ENCODE measurements at places on chromosomes 4 and X. TPM values are rescaled to one million over a fixed set of nuclear protein-coding genes. Genes with fewer than 3 reads are reported as not detected.

Gene ELMOD2
- total RNA-seq: 35.8 TPM

Gene ETNPPL
- 8.3 TPM for total RNA-seq

Gene POF1B
- total RNA-seq: 0.18 TPM

Gene CXorf38
- 14.0 TPM for total RNA-seq

Gene USP51
- 3.6 TPM for total RNA-seq

Gene CYSLTR1
- total RNA-seq: 5.3 TPM

Gene ARX
- not detected for total RNA-seq

Gene HPGD
- total RNA-seq: 2.9 TPM

Gene PAGE4
- total RNA-seq: not detected

Gene TEX11
- not detected for total RNA-seq

Gene EREG
- total RNA-seq: 0.22 TPM

Gene PALLD
- total RNA-seq: 104 TPM

Gene CT45A2
- total RNA-seq: not detected

Gene BTK
- total RNA-seq: 9.7 TPM

Gene NAA11
- not detected for total RNA-seq

Gene APLN
- total RNA-seq: 1.3 TPM

Gene SAGE1
- not detected for total RNA-seq

Gene PHOX2B
- total RNA-seq: not detected

Gene RNF175
- total RNA-seq: 2.3 TPM

Gene PRRG3
- total RNA-seq: 64.3 TPM

Gene RGN
- 6.0 TPM for total RNA-seq

Gene FAM236D
- total RNA-seq: not detected

Gene NHS
- total RNA-seq: 20.2 TPM

Gene POU4F2
- total RNA-seq: not detected

Gene MAGEB17
- not detected for total RNA-seq

Gene TRAM1L1
- total RNA-seq: 2.6 TPM

Gene GPRASP1
- 26.7 TPM for total RNA-seq

Gene MTNR1A
- total RNA-seq: not detected

Gene PPP2R3B
- 35.4 TPM for total RNA-seq

Gene RNF150
- total RNA-seq: 13.2 TPM

Measured in sciatic nerve (tissue), 2 donors.